ENCODE measurements at places on chromosomes 4 and X. TPM values are rescaled to one million over a fixed set of nuclear protein-coding genes. Genes with fewer than 3 reads are reported as not detected.

Gene FHIP1A
- 5.5 TPM for total RNA-seq

Gene MAGEA4
- total RNA-seq = not detected

- no peak for DNase-seq
These were observed at the start of gene CFP for GRCh38 chrX:47629419-47630200. CFP (minus strand) TSS chrX:47629930; CDS start chrX:47629844, 86 bp downstream.

DNA sequence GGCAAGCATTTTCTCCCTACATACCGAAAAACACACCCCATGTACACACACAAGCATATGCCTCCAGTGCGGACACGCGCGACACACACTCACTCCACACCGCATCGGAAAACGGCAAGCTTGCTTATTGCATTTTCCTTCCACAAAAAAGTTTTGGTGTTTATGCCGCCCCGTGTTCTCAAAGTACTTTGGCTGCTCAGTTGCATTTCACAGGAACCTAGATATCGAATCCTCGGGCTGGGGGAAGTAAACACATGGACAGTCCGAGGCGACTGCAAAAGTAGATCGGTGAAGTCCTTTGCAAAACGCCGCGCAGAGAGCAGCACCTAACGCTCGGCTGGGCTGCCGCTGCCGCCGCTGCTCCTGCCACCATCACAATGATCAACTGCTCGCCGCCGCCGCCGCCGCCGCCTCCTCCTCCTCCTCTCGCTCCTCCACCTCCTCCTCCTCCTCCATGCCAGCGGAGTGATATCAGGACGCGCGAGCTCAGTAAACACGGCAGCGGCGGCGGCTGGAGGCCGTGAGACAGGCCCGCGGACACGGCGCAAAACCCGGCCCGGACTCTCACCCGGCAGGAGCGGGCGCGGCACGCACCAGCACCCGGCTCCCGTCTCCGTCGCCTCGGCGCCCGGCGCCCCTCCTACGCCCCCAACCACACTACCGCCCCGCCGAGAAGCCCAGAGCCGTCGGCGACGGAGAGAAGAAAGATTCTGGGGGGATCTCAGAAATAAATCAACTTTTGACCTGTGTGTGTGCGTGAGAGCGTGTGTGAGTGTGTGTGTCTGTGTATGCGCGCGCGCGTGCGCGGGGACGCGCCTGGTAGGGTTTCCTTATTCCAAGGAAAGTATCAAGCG is at the start of gene MAML3:
TSS of gene MAML3 (minus strand) at position 467 of the 854 bp plus-strand sequence. CDS start 857 bp downstream, outside the sequence.
- DNase-seq = peak; percentile 92

DNA sequence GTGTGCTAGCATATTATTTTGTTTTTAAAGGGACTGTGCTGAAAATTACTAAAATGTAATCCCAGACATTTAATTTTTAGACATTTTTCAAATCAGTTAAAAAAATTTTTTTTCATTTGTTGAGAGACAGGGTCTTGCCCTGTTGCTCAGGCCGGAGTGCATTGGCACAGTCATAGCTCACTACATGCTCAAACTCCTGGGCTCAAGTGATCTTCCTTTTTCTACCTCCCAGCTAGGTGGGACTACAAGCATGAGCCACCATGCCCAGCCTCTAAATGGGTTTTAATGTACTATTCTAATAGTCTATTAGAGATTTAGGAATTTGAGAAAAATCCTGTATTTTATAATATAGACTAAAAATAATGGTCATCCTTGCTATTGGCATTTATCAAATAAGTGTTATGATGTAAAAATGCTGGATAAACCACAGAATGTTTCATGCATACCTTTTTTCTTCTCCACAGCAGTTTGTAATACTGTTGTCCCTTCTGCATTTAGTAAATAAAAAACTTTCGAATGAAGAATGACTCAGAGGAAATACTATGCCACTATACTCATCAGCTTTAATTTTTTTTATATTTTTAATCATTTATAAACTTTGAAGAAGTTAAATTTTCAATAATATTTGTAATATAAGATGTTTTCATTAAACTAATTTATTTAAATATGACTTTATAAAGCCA is 29.9 kb downstream of the CPEB2 start:
- DNase-seq = no peak
